Natural killer cell treated with Interleukin-12 subunit alpha and Interleukin-12 subunit beta and Interleukin-15 and Interleukin-18, amount 100 ng/mL, for 72 hours (primary cell): ENCODE measurements at places on chromosomes 6 and 20. TPM values are rescaled to one million over a fixed set of nuclear protein-coding genes. Genes with fewer than 3 reads are reported as not detected.

DNA sequence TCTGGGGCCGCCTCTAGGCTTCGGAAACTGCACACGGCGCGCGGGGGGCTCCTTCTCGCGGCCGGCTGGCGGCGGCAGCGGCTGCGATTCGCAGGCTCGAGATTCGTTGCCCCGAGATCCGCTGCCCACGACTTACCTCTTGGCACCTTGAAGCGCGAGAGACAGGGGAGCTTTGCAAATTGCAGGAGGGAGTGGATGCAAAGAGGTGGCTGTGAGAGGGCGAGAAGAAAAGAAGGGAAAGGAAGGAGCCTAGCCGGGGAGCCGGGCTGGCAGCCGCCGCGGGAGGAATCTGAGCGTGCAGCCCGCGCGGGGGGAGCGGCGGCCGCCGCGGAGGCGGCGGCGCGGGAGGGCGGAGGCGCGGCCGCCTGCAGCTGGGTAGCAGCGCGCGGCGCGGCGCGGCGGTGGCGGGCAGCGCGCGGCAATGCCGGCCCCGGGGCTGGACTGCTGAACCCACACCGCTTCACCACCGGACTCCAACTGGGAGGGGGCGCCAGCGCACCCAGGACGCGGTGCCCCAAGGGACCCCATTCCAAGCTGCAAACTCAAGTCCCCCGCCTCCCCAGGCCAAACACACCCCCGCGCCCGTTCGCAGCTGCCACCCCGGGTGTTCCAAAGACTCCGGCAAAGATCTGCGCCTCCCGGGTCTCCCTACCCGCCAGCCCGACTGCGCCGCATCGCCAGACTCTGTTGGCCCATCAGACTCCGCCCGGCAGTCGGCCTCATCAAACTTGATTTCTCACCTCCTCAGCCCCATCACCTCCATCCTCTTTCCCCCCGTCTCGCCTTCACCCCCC lies 44.2 kb upstream of the SUPT3H start:
- no peaks in the 10 kb centered on the region for H3K36me3 ChIP-seq
- peak overlapping the region; percentile 86 for H3K27ac ChIP-seq
- peaks cover 18% of the 10 kb centered on the region for H3K27me3 ChIP-seq
- peak overlapping the region; percentile 98 for H3K4me3 ChIP-seq

GRCh38 chr20:63295422-63295821 lies 2.4 kb downstream of the COL20A1 start:
- DNase-seq: no peak
- H3K4me3 ChIP-seq: no peak overlapping the region
- peaks cover 6% of the 10 kb centered on the region for H3K27me3 ChIP-seq
- H3K27ac ChIP-seq: no peak overlapping the region

The GTF3C6 gene
- 109 TPM for total RNA-seq

The NMBR gene
- total RNA-seq: not detected

DNA sequence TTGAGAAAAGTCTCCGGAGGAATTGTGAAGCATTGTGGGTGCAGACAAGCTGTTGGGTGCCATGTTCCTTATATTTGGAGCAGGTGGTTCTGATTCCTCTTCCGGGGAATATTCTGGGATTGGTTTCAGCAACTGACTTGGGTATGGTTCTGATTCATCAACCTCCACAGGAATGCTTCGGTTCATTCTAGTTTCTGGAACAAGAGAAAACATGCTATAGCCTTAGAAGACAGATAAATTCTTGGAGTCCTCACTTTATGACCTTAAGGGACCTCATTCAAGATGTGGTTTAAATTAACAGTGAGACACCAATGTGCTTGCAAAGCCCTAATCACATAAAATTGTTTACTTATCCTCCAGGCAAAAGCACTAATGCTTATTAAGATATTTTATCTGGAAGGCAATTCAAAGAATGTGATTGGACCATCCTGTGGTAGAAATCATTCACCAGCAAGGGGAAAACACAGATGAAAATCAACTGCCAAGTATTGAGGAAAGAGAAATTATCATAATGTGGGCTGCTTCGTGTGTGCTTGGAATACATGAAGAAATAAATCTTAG lies 13.7 kb downstream of the TRAF3IP2 start:
- peaks cover 9% of the 10 kb centered on the region for H3K36me3 ChIP-seq
- H3K27ac ChIP-seq: no peak overlapping the region
- no peak for DNase-seq
- no peak overlapping the region for H3K4me3 ChIP-seq

The ATG5 gene
- 41.4 TPM for total RNA-seq

The NEDD9 gene
- 59.9 TPM for total RNA-seq

- peaks cover 23% of the 10 kb centered on the region for H3K4me1 ChIP-seq
- no peak overlapping the region for H3K4me3 ChIP-seq
- DNase-seq: no peak
- H3K36me3 ChIP-seq: no peaks in the 10 kb centered on the region
- no peaks in the 10 kb centered on the region for H3K27me3 ChIP-seq
Observed at GRCh38 chr6:156833755-156834154, 56.6 kb downstream of the ARID1B start.
